ENCODE measurements at places on chromosomes 6 and 20. TPM values are rescaled to one million over a fixed set of nuclear protein-coding genes. Genes with fewer than 3 reads are reported as not detected.

POPDC3 gene
- total RNA-seq: 6.4 TPM

BTN1A1 gene
- not detected for total RNA-seq

LPIN3 gene
- 13.2 TPM for total RNA-seq

STX11 gene
- total RNA-seq: 0.38 TPM

UNC93A gene
- 4.9 TPM for total RNA-seq

TRIM31 gene
- total RNA-seq: not detected

TFAP2D gene
- not detected for total RNA-seq

DNA sequence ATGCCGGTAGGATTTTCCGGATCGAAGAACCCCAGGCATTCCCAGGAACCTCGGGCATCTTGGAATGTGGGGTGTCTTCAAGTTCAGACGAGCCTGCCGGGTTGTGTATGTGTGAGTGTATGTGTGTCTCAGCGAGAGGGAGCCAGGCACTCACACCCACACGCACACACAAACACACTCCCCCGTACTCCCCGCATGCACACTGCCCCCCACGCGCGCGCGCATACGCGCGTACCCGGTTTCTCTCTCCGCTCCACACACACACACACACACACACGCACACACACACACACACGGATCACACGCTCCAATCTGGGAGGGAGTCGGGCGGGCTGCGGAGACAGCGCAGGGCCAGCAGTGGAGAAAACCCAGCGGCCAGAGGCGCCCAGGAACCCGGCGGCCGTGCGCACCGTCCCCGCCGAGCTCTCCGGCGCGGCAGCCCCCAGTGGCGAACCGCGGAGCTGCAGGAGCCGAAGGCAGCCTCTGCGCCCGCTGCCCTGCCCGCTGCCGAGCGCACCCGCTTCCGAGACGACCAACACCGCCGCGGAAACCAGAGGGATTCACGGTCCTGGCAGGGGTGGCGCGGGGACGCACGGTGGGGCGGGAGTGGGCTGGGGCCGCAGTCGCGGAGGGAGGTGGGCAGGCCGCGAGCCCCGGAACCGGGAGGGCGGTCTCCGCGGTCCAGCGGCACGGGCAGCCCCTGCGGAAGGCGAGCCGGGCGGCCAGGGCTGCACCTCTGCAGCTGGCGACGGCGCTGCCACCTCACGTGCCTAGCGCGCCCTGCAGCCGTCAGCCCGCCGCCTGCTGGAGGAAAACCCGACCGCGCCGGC is at the start of gene LRFN2:
TSS of gene LRFN2 (minus strand) at position 125 of the 830 bp plus-strand sequence.
- peak; percentile 95 for DNase-seq

- DNase-seq: no peak
These were observed 76.1 kb upstream of the NAA20 start for GRCh38 chr20:19940988-19941460.

DNA sequence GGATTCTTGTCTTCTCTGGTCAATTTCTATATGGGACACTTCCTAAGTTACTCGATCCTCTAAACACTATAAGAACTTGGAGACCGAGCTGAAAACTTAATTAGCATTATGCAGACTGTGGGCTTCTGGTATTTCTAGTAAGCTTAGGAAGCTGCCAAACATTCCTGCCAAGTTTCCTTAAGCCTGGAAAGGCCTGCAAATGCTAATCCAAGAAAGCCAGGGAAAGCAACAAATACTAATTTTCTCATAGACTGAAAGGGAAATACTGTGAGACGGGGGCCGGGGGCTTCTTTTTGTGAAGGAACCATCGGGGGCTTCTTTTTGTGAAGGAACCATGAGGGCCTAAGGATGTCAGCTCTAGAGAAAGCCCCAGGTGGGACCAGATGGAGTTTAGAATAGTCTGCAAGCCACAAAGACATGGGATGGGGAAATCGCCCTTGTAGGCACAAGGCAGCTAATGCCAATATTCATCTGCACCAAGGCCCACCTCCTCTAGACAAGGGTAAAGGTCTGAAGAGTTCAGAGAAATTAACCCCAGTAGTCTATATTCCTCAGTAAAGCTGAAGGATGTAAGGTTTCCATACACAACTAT is 332.4 kb upstream of the PRDM1 start:
- DNase-seq: peak; percentile 57

GRCh38 chr20:52270001-52270606 is 78.5 kb upstream of the ZFP64 start:
- DNase-seq: no peak

DNA sequence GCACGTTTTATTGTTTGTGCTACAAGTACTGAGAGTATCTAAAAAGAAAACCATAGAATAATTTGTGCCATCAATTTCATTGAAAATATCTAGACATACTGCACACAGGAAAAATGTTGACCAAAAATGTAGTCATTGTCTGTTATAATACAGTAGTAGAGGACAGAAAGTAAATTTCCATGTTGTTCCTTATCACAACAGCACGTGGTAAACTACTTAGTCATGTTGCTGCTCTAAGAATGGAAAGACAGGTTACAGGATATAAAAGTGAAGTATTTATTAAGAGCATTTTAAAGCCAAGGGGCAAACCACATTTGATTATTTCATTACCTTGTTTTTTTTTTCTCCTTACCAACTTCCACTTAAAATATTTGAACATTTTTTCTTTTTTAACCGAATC is 89.0 kb upstream of the CEP85L start:
- DNase-seq: no peak

DNA sequence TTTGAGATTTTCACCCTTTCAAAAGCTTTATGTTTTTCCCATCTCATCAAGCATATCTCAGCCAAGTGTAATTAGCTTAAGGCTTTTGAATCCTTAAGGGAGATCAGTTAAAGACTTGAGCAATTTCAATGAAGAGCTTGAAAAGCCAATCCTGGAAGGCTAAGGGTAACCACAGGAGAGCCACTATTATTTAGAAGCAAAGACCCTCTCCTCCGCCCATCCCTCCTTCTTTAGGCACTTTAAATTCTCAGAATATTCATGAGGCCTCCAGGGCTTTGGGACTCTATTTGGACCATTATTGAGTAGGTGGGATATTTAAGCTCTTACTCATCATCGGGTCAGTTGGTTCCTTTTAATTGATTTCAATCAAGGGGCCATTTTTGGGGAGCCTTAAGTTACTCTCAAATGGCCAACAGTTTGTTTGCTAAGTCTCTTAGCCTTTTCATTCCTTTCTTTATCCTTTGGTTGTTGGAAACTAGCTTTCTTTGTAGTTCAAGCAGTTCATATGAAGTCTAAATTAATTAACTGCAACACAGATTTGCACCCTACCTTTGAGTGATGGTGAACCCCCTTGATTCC is 567.2 kb downstream of the KIF16B start:
- DNase-seq: no peak

DNA sequence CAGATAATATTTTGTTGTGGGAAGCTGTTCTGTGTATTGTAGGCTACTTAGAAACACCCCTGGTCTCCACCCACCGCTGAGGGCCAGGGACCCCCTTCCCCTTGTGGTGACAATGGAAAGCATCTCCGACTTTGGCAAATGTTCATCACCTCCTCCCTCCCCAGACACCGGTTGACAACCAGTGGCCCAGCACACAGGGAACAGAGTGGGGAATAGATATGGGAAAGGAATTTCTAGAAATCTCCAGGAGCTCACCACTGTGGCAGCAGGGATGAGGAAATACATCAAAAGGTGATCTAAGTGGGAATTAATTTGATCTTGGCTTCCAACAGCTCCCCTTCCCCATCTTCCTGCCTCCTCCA is 257.3 kb upstream of the FOXQ1 start:
- no peak for DNase-seq

- DNase-seq: no peak
These were observed 67.4 kb upstream of the SNRPB2 start for GRCh38 chr20:16662467-16662866.

DNA sequence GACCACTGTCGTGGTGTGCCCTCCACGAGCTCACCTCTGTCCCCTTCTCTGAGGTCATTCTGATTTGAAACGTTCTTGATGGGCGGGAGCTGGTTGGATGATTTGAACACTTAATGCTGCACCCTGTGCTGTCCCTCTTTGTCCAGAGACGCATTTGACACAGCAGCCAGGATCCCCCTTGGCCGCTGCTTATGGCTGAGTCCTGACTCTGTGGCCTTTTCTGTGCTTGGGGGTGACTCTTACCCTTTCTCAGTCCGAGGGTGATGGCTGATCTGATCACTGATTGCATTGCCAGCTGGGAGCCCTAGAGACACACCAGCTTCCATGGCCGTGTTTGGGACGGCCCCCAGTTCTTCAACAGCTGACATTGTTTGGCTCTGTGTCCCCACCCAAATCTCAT is 43.5 kb upstream of the FRMD1 start:
- DNase-seq: peak; percentile 30

- no peak for DNase-seq
These were observed 25.9 kb upstream of the GTSF1L start for GRCh38 chr20:43752561-43753301.

- no peak for DNase-seq
These were observed 42.3 kb downstream of the SLC35D3 start for GRCh38 chr6:136964398-136964797.

- peak; percentile 91 for DNase-seq
These were observed 14.5 kb downstream of the GNL1 start for GRCh38 chr6:30541515-30542403.

DNA sequence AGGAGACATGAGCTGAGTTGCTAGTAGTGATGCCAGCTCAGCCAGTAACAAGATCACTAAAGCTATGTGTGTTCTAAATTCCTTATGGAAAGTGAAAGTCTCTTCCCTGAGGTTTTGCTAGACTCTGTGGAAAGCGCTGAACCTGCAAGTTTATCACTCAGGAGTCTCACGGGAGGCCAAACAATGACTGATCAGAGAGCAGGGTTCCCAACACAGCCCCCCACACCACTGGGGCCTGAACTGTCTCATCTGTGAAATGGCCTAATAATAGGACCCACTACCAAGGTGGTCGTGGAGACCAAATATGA is 19.9 kb downstream of the ACSS1 start:
- no peak for DNase-seq

- DNase-seq: no peak
These were observed 167.2 kb upstream of the THEMIS start for GRCh38 chr6:128068119-128068479.

- DNase-seq: no peak
These were observed 7.4 kb upstream of the KLHL32 start for GRCh38 chr6:96917098-96917497.

- no peak for DNase-seq
These were observed 45.9 kb downstream of the SSR1 start for GRCh38 chr6:7267071-7267465.

- no peak for DNase-seq
These were observed 62.0 kb downstream of the TRIM38 start for GRCh38 chr6:26024651-26025046.

DNA sequence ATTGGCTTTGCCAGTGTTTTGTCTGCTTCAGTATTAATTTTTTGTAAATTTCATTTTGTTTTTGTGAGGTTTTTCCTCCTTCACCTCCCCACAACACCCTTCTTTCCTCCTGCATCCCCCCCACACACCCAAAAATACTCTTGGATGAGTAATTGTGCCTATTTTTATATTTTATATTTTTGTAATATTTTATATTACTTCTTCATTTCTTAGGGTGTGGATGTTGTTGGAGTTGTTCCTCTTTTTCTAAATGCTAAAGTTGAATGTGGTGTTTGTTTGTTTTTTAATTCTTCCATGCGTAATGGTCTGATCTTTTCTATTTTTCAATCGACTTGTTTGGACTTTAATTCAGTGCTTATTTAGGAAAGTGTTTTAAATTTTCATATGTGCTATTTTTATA is 420.5 kb upstream of the SOX4 start:
- DNase-seq: no peak

DNA sequence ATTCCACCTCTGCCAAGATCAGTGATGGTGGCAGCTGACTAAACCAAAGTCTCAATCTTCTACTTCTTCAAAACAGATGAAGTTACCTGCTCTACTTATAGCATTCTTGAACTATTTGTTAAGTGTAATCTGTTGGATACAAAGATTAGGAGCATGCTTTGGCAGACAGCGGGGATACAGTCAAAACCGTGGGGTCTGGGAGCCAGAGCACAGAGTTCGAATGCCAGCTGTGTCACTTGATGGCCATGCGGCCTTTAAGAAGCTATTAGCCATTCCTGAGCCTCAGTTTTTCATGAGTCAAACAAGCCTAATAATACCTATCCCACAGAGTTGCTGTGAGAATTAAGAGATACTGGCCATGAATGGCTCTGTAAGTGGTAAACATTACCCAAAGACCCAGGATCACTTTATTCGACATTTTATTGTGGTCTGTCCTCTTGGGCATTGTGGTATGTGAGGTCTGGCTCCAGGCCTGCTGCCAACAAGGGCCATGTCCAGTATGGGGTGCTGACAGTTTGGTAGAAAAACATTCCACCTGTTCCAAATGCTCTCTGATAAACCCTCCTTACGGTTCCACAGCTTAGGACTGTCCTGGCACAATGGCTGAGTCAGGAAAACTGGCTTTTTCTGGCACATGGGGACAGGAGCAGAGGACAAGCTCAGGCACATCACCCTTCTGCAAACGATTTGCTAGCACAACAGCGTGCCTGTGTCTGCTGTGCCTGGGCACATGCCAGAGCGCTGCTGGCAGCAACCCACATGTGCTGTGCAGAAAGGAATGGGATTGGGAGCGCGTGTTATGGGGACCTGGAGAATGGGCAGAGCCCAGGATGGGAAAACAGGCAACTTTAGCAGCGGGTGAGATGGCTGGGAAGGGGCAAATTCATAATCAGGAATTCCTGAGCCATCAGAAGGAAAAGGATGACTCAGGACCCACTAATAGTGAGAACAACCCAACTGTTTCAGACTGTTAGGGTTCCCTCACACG is 15.7 kb upstream of the FAM83C start:
- DNase-seq: no peak

DNA sequence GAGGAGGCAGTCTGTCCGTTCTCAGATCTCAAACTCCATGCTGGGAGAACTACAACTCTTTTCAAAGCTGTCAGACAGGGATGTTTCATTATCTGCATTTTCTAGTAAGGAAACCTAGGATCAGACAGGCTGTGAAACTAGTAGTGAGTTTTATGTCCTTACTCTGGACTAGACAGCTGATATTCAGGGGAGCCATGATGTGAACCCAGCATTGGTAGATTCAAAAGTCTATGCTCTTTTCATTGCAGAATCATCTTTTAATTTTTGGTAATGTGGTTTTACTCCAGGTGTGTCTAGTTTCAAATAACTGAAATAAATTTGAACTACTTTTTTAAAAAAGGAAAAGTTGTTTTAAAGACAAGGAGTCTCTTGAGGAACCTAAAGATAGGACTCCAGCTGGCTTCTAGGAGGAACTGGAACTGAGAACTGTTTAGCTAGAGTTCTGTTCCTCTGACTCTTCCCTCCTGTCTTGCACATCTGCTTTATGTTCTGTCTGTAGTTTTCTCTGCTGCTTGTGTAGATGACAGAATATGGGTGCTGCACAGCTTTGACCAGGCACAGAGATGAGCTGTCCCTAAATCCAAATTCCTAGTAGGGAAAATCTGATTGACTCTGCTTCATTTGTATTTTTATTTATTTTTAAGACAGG is 27.8 kb upstream of the RNF144B start:
- DNase-seq: no peak

DNA sequence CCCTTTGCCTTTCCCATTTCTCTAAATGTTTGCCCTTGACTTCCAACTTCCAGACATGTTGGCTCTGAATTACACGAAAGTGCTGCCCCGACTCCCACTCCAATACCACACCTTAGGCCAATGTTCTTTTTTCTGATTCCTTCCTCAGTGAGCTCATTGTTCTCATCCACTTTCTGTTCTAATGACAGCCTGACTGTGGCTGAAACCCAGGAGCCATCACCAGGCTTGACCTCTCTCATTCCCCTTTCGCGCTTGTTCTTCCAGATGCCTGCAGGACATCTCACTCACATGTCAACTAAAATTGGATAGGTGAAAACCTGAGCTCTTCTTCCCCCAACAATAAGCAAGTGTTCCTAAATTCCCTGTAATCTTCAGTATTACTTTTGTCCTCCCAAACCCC is 40.4 kb downstream of the PTPRK start:
- DNase-seq: no peak

GRCh38 chr20:17641520-17641964 is 40.5 kb downstream of the RRBP1 start:
- no peak for DNase-seq

Data from endodermal cell (in vitro differentiated cells).